HL-60 (cell line): ENCODE measurements at places on chromosomes 11 and 22.

DNA sequence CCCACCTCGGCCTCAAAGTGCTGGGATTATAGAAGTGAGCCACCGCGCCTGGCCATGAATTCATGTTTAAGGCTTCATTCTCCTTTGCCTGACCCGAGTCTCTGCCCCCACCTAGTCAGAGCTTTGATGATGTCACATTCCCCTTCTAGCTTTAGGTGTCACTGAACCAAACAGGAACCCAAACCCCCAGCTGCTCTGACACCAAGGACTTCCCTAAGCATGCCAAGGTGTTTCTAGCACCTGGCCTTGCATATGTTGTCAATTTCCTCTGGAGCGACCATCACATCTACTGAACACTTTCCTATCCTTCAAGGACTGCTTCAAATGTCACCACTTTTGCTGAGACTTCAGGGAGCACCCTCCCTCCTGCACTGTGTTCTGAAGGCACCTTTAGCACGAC is 2.3 kb downstream of the F2 start:
- DNase-seq = no peak

- DNase-seq = no peak
Observed at GRCh38 chr22:41987276-41987675, 11.3 kb upstream of the WBP2NL start.

DNA sequence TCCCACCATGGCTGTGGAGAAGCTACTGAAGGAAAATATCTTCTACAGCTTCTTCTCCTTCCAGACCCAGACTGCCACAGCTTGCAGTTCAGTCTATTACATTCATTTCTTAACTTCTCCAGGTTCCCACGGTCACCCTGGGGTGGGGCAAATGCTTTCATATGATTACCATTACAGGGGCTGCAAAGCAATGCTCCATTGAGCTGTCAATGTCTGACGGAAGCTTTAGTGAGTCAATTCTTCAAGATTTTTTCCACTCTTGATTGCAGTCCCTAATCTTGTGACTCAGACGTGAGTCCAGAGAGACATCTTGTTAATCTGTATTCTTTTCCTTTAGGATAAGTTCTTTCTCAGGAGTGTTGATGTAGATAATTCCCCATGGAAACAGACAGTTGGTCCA is 233.4 kb upstream of the DDI1 start:
- DNase-seq = no peak

DNA sequence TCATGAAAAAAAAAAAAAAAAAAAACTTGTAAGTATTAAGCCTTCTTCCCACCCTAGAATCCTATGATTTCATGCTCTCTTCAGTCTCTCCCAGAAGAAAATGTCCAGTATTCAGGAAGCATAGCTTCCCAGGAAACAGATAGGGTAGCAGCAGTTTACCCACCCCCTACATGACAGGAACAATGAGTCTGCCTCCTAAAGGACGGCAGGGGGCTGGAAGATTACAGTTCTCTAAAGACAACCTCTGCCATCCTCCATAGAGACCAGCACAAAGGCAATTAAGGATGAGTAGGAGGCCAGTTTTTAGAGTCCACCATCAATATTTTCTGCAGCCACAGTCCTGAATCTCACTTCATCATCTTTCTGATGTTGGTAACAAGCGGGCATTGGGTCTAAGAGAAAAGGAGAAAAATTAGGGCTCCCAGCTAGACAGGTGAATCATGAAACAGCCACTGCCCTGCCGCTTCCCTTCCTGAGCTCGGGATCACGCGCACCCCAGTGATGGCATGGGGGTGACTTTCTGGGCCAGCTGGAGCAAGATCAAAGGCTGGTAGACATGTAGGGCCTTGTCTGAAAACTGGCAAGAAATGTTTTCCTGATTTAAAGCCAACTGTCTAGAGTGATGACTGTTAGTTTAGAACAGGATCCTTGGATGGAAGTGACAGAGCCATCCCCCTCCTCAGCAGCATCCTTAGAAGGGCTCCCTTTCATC is 322.8 kb downstream of the LARGE1 start:
- DNase-seq = no peak

- no peak for DNase-seq
Observed at GRCh38 chr11:100841711-100842407, 154.8 kb downstream of the ARHGAP42 start.

DNA sequence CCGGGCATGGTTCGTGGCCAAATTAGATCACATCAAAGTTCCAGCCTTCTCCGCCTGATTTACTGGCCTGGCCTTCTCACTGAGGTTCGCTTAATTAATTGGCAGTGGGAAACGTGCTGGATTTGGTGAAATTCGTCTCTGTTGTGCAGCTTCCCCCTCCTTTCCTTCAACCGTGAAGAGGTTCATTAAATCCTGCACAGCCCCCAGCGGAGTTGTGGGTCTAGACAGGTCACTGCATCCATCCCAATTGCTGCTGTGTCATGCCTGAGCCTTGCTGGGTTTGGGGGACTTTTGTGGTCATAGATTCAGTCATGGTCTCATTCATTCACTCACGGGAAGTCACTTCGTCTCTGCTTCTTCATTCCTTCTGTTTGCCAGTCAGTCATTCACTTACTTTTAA is 90.0 kb downstream of the INSC start:
- no peak for DNase-seq

DNA sequence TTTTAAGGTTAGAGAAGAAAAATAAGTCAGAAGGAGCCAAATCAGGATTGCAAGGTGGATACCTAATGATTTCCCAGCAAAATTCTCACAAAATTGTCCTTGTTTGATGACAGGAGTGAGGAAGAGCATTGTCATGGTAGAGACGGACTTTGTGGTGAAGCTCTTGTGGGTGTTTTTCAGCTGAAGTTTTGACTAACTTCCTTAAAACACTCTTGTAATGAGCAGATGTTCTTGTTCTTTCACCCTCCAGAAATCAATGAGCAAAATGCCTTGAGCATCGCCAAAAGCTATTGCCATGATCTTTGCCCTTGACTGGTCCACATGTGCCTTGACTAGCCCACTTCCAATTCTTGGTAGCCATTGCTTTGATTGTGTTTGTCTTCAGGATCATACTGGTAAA is 20.0 kb downstream of the CALCB start:
- no peak for DNase-seq

DNA sequence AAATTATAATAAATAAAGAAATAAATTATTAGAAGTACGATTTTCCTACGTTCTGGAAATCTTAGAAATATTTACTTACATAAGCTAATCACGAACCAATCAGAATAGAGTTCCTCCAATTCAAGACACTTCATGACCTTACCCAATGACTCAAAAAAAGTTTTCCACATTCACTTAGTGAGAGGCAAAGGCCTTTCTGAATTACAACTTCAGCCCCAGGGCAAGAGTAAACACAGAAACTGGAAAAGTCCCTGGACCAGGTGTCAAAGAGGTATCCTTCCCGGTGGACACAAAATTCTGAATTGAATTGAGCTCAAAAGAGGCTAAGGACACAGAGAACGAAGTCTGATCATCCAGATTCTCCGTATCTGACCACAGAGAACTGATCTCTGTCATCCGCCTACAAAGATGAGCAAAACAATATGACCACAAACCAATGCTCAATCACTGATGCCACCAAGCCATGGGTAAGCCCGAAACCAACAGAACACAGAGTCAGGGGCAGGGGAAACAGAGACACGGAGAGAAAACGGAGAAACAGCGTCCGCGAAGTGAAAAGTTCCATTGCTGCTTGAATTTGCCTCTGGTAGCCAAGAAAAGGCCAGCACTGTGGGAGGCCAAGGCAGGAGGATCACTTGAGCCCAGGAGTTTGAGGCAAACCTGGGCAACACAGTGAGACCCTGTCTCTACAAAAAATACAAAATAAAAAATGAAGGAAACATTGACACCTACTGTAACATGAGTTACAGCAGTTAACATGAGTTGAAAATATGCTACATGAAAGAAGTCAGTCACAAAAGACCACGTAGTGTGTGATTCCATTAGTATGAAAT is 6.8 kb downstream of the BID start:
- DNase-seq = no peak
